Vagina (tissue), 2 donors: ENCODE measurements at places on chromosomes 1 and 21.

DNA sequence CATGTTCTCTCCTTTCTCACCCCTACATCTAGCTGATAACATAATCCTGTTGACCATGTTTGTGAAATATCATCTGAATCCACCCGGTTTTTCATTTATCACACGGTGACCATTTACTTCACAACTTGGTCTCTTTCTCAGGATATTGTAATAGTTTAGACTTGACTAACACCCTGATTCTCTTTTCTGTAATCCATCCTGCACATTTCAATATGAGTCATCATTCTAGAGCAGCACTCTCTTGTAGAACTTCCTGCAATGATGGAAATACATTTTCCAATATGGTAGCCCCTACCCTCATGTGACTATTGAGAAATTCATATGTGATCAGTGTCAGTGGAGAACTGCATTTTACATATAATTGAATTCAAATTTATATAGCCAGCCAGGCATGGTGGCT is 2.3 kb upstream of the JAM2 start:
- DNase-seq, result no peak

DNA sequence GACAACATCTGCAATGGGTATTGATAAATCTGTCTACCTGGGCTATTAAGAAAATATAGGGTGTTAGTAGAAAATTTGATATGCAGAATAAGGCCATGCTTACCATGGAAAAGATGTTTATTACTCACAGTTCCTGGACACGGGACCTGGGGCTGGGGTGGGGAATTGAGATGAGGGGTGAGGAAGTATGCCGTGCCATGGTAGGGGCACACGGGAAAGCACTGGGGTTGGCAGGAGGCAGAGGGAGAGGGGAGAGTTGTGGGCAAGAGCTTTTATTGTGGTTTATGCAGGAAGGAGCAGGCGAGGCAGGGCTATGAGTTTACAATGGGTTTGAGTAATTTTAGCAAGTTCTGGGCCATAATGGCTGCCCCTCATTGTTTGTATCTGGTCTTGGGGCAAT is 493.8 kb downstream of the SIPA1L2 start:
- no peak for DNase-seq

GRCh38 chr21:42361286-42361685 is 5.0 kb downstream of the TFF1 start:
- no peak for DNase-seq

DNA sequence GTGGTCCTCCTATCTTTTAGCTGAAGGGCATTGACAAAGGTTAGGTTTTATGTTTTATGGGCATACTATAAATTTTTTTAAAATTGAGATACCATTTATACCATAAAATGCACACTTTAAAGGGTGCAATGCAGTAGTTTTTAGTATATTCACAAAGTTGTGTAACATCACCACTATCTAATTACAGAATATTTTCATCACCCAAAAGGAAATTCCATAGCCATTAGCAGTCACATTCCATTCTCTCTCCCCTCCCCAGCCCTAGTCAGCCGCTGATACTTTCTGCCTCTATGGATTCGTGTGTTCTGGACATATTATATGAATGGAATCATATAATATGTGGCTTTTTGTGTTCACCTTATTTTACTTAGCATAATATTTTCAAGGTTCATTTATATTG is 135.8 kb upstream of the B3GALT2 start:
- DNase-seq, result no peak

DNA sequence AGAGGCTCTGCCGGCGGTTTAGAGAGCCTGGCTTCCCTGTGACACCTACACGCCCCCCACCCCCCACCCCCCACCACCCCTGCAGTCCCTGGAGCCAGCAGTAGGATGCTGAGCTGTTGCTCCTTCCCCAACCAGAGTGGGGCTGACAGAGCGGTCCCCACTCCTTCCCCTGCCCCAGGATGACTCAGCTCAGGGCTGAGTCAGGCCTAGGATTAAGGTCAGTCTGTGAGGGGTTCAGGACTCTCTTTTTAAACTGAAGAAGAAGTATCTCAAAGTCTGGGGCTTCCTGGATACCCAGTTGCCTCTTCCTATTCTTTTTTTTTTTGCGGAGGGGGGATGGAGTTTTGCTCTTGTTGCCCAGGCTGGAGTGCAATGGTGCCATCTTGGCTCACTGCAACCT is 19.1 kb downstream of the DMBX1 start:
- no peak for DNase-seq

DNA sequence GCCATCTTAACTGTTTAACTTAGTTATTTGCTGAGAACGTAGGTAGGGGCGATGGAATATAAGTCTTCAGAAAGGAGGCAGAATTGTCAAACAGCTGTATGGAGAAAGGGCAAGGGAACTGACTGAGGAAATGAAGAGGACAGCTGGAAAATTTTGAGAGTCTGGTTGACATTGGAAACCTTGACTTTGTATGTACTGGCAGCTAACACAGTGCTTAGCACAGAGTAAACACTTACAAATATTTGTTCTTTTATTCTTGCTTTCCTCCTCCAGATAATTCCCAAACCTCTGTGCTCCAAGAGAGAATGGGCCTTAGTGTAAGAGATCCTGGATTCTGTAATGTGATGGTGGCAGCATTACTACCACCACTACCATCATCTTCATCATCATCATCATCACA is 91.3 kb downstream of the ZSCAN20 start:
- DNase-seq, result no peak

DNA sequence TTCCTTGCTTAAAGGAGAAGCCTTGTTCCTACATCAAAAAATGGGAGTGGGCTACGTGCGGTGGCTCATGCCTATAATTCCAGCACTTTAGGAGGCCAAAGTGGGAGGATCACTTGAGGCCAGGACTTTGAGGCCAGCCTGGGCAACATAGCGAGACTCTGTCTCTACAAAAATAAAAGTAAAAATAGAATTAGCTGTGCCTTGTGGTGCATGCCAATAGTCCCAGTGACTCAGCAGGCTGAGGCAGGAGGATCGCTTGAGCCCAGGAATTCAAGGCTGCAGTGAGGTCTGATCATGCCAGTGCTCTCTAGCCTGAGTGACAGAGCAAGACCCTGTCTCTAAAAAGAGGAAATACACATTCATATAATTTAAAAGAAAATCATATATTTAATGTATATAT is 127.1 kb downstream of the C1orf21 start:
- DNase-seq, result no peak

- no peak for DNase-seq
These were observed 3.0 kb downstream of the HSD3B1 start for GRCh38 chr1:119510046-119510445.

GRCh38 chr1:160519642-160520435 is 3.2 kb downstream of the SLAMF6 start:
- no peak for DNase-seq

- DNase-seq, result no peak
These were observed 3.5 kb upstream of the TSPAN1 start for GRCh38 chr1:46171351-46171750.

- DNase-seq, result peak; percentile 82
These were observed 28.7 kb upstream of the CRNN start for GRCh38 chr1:152442765-152443164.

GRCh38 chr1:8202182-8202905 is 115.6 kb upstream of the SLC45A1 start:
- DNase-seq, result no peak

- no peak for DNase-seq
These were observed 110.1 kb downstream of the HMGB4 start for GRCh38 chr1:33973799-33974545.

DNA sequence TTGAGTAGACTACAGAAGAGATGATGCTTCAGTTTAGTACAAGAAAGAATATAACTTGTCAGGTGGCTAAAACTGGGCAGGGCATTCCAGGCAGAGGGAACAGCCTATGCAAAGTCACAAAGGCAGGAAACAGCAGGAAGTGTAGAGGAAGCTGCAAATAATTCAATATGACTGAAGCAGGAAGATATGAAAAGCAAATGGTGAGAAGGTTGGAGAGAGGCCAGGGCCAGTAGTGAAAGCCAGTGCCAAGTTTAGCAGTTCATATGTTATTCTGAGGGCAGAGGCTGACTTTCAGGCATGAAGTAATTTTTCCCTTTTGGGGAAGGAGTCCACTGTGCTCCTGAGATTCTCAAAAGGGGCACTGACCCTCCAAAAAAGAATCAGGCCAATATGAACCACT is 8.0 kb upstream of the YBX1 start:
- no peak for DNase-seq

DNA sequence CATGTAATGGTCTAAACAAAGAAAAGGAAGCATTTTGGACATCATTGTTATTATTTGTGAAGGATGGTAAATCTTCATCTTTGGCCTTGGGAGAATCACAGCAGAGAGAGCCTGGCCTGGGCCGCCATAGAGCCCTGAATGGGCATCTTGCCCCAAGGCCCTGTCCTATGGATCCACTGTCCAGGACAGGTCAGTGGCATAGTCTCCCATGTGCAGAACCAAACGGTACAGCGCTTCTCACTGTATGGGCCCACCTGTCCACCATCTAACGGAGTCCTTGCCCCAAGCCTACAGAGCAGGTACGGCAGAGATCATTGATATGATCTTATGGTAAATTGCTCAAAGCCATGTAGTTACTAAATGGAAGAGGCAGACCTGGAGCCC is 185.7 kb downstream of the FOXD2 start:
- peak; percentile 77 for DNase-seq

GRCh38 chr21:32135401-32136363 is 143.2 kb downstream of the MIS18A start:
- DNase-seq, result no peak
